Stimulated activated CD8-positive, alpha-beta memory T cell treated with anti-CD3 and anti-CD28 coated beads, Interleukin-7, amount 100 ng/mL, for 48 hours (primary cell): ENCODE measurements at places on chromosomes 4 and X.

GRCh38 chr4:1490011-1490653 lies 83.9 kb upstream of the NKX1-1 start:
- no peak for DNase-seq

DNA sequence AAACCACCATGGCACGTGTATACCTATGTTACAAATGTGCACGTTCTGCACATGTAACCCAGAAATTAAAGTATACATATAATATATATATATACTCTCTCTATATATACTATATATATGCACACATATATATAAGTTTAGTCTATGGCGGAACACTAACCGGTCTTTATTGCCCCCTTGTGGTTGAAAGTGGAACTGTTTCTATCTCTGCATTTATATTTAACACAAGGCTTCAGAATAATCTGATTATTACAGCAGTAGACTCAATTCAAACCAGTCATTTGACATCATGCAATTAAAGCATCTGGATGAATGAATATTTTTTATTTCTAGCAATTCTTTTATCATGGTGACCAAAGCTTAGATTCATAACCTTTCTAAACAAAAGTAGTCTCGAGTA lies 14.6 kb downstream of the RAB9B start:
- DNase-seq, result no peak

DNA sequence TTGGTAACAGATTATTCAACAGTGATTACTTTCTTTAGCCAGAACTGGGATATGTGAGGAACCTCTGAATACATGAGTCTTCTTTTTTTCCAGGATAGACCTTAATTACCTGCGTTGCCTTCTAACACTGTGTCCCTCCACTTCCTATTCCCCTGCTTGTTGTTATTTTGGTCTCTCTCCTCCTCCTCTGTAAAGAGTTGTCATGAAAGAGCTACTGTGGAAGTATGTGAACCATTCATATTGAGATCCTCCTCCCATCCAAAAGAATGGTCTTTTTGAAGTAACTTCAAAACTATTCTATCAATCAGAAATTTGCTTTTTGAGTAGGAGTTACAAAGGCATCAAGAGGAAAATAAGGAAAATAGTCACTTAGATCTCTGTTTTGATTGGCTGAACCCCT lies 420.0 kb upstream of the TENM3 start:
- DNase-seq, result no peak

GRCh38 chrX:56233682-56234081 lies 1.5 kb downstream of the KLF8 start:
- no peak for DNase-seq

DNA sequence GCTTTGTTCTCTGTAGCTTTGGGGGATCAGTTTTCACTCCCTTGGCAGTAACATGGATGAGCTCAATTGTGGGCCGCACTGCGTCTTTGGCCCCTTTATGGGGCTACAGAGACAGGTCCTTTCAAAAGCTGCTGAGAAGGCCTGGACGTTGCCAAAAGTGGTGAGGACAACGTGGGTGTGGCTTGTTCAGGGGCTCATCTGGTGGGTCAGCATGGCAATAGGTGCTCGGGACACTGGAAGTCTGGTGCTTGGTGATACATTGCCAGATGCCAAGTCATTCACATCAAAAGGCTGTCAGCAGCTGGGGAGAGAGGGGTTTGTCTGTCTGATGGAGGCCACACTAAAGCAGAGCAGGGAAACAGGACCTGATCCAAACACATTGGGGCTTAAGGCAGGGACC lies 149.8 kb upstream of the EOLA2 start:
- DNase-seq, result no peak

DNA sequence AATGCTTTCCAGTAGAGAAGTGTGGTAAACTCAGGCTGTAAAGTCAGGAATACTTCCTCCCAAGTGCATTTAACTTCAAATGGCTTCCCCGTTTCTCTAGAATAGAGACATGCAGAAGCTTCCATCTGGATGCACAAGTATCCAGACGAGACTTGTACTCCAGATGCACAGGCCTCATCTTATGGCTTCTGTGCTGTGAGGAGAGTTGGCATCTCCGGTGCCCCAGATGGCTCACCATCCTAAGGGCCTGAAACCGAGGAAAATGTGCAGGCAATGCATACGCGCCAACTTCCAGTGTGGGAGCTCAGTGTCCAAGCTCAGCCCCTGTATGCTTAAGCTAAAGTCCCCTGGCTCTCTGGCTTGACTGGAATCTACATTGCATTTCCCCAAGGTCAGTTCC lies 184.0 kb upstream of the TBL1X start:
- no peak for DNase-seq

- DNase-seq, result no peak
Measured at GRCh38 chrX:120453985-120454384, 15.1 kb downstream of the LAMP2 start.

- no peak for DNase-seq
Measured at GRCh38 chr4:1812720-1813119, 19.6 kb downstream of the FGFR3 start.

DNA sequence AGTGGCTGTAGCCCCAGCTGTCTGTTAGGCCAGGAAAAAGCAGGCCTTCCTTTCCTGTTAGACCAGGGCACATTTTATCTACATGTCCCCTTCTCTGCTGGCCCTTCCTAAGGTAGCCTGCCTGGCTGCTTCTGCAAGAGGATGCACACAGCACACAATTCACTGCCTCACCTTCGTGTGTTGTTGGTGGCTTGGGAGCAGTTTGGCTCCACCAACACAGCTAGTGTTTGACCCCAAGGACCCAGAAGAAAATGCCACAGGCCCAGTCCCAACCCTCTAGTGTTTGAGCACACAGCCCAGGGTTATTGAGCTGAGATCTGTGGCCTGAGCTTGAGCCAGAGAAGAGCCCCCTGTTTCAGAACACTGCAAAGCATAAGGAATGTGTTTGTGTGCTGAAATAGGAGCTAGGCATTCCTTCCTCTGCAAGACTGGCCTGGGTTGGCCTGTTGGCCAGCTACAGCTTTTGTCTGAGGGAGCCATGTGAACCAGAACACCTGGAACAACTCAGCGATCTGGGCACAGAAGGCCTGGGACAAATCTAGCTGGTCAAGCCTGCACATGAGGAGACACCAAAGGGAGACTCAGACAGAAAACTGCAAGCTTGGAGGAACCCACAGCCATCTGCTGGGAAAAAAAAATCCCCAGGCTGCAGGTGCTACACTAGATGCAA lies 26.4 kb downstream of the MAGEE1 start:
- no peak for DNase-seq

DNA sequence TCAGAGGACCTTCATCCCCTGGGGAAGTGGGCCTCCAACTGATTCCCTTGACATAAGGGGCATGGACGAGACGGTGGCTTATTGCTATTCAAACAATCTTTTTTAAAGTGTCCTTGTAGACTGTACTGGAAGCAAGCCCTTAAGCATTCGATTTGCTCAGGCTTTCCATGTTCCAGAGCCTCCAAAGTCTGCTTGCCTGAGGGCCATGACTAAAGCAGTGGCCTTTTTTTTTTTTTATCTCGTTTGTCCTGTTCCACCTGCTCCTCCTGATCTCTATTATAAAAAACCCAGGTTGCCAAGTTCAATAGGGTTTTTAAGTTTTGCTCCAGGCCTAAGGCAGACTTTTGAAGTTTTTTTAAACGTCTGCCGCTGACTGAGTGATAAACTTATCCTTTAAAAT lies 103.7 kb upstream of the AADAT start:
- no peak for DNase-seq

GRCh38 chrX:9882669-9883446 lies 84.3 kb upstream of the CLDN34 start:
- no peak for DNase-seq

- no peak for DNase-seq
Measured at GRCh38 chrX:38923451-38923969, 122.3 kb downstream of the MID1IP1 start.

- no peak for DNase-seq
Measured at GRCh38 chr4:18198653-18199052, 177.1 kb upstream of the LCORL start.

GRCh38 chr4:116530048-116530447 lies 555.3 kb downstream of the TRAM1L1 start:
- no peak for DNase-seq

DNA sequence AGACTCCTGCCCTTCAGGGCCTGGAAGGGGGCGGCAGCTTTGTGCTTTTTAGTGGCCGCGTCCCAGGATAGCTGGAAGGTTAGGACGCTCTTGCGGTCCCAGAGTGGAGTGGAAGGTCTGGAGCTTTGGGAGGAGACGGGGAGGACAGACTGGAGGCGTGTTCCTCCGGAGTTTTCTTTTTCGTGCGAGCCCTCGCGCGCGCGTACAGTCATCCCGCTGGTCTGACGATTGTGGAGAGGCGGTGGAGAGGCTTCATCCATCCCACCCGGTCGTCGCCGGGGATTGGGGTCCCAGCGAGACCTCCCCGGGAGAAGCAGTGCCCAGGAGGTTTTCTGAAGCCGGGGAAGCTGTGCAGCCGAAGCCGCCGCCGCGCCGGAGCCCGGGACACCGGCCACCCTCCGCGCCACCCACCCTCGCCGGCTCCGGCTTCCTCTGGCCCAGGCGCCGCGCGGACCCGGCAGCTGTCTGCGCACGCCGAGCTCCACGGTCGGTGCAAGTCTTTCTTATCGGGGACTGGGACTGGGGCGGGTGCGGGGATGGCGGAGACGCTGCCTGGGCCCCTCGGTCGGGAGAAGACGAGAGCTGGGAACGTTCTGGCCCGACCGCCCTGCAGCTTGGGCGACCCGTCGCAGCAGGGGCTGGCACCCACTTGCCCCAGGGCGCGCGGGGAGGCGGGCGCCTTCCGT lies at the start of gene EDNRA:
EDNRA (plus strand) TSS at position 207 of the 686 bp plus-strand sequence. CDS start 4,585 bp downstream, outside the sequence.
- no peak for DNase-seq

GRCh38 chr4:121108557-121108956 lies 36.2 kb upstream of the NDNF start:
- no peak for DNase-seq

GRCh38 chr4:185261946-185262345 lies 52.5 kb downstream of the SNX25 start:
- no peak for DNase-seq

GRCh38 chrX:133321451-133321850 lies 93.8 kb downstream of the GPC4 start:
- no peak for DNase-seq

GRCh38 chr4:109690690-109691410 lies 12.4 kb downstream of the CASP6 start:
- no peak for DNase-seq

DNA sequence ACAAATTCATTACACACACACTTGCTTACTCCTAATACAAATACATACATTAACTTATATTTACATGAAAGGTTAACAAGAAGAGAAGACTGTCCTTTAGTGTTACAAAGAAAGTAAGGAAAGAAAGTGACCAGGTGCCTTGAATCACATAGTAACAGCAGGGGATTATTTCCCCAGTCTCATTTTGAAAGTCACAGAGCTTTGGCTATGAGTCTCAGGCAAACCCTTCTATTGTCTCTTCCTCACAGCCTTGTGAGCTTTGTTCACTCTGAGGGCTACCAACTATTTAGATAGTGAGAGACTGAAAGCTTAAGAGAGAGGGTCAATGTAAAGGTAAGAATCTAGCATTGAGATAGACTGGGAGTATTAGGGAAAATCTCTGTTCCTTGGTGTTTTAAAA lies 161.6 kb downstream of the NPNT start:
- no peak for DNase-seq

GRCh38 chrX:70043685-70044084 lies 6.1 kb downstream of the AWAT2 start:
- no peak for DNase-seq

- no peak for DNase-seq
Measured at GRCh38 chr4:161658676-161659075, 505.1 kb downstream of the FSTL5 start.

GRCh38 chr4:78254893-78255292 lies 197.8 kb downstream of the FRAS1 start:
- DNase-seq, result no peak

- DNase-seq, result no peak
Measured at GRCh38 chr4:20376070-20376469, 124.4 kb downstream of the SLIT2 start.

- DNase-seq, result peak; percentile 12
Measured at GRCh38 chr4:88320780-88321373, 36.5 kb upstream of the PPM1K start.

DNA sequence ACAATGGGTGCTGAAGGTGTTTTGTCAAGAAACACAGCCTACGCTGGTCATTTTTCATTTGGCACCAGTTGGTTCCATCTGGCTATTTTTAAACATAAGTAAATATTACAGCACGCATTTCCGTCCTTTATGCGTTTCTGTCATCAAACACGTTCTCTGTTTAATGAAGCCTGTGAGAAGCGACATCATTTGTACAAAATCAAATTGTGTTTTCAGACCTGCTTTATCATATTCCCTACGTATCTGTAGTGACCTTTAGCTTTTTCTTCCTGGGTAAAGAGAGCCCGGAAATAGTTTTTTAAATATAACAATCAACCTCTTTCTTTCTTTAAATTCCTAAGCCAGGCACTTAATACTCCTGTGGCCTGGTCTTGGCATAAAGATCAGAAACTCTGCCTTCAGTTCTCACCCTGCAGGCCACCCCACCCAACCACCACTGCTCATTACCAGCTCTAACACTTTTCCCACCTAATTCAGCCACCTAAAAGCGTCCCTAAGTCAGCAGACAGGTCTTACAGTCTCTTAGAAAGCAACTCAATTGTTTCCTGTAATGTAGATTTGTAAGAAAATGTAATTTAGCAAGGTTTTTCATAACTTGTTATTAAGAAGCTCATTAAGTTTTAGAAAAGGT lies 30.4 kb downstream of the ACSL1 start:
- no peak for DNase-seq

DNA sequence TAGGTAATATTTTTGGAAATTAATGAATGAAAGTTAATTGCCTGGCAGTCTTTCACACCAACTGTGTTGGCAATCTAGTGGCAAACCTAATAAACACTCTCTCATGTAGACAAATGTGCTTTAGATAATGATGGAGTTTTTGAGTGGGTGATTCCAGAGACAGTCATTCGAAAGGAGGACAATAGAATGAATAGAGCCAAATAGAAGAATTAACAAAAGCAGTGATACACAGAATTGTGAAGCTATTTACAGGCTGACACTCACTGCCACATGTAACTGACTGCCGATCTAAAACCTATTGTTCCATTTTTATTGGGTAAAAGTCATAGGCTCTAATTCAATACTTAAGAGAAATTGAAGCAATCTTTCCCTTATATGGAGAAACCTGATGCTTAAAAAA lies 338.5 kb downstream of the PCDH7 start:
- no peak for DNase-seq
